ENCODE measurements at places on chromosomes 5 and 9. TPM values are rescaled to one million over a fixed set of nuclear protein-coding genes. Genes with fewer than 3 reads are reported as not detected.

Gene UNC5A
- total RNA-seq = 5.3 TPM

Gene SLC34A3
- not detected for total RNA-seq

DNA sequence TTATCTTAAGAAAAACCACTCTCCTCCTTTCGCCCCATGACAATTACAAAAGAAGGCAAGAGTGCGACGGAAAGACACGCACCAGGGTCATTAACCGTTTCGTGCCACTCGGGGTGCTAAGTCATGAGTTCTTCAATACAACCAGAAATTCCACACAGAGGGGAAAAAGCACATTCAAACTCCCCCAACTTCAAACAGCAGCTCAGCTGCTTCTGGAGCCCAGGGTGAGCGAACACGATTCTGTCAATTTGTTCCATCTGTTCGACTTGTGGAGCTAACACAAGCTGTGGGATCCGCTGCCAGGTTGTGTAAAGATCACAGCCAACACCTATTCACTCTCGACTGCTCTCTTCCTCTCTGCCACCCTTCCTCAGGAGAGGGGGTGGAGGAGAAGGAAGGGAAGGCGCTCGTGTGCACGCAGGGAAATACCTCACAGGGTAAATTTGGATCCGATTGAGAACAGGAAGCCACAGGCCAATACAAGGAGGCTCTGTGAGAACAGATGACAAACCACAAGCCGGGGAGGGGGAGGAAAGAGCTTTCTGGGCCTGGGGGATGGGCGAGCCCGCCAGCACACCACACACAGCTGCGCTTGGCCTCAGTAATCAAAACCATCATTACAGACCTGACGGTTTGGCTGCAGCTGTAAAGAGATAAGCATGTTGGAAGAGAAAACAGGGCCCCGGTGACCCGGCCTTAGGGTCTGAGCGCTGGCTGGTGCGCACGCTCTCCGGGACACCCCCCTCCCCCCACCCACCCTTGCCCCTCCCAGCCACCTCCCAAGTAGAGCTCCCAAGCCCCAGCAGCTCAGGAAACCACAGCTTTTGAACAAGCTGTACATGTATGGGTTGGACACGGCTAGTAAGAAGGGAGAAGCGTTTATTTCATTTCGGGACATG is 54.3 kb downstream of the PTCH1 start:
- DNase-seq = peak; percentile 57

DNA sequence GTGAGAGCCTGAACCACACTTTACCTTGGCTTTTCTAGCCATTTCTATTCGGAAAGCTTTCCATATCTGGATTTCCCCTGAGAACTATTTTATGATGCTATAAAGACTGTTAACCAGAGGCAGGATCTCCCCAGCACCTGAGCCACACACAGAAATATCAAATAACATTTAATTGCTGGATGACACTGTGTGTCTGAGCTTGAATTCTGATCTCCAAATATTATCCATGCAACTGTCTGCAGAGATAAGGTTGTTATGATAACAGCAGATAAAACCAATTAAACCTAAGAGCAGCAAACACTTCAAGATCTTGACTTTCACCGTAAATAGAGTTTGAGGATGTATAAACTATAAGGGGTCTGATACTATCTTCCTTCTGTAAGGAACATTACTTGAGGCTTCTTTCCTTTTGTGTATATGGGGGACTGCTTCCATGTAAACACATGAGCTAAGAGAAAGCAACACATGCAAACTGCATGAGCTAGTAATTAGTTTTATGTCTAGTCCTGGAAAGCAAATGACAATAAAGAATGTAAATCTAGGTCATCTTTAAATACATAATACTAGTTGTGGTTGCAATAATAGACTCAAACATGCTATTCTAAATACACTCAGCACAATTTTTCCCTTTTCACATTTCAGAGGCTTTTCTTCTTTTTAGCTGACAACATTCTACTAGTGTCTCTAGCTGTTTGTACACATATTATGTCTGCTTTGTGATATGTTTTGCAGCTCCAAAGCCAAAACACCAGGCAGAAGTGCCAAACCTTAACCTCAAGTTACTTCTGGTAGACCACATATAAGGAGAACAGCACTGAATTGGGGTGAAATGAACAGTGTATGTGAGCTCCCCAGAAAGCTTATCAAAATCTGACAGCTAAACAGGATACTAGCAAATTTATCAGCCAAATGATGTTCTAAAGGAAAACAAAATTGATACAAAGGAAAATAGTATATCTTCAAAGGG is 136.5 kb downstream of the EFNA5 start:
- no peak for DNase-seq

GRCh38 chr5:14859980-14860379 is 11.6 kb downstream of the ANKH start:
- no peak for DNase-seq

DNA sequence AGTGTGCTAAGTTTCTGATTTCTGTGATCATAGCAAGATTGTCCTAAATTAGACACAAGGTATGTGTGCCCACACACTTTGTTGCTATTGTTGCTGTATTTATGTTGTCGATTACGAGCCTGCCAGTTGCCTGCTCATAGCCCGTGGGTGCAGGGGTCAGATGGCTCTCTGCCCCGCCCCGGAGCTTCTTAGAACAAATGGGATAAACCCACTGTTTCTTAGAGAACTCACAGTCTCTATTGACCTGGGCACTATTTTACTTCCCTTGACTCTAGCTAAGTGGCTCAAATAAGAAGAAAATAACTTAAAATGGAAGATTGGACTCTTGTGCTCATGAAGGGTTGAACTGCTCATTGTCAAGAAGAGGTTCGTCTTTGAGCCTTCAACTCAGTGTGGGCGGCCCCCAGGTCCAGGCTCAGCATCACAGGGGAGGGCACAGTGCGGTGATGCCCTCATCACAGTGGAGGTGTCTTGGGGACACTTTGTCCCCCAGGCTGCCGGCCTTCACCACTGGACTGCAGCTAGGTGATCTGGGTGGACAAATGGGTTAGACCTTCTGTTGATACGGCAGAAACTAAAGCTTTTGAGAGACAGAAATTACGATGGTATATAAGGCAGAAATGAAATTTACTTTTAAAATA is 155.5 kb downstream of the TENT4A start:
- no peak for DNase-seq

DNA sequence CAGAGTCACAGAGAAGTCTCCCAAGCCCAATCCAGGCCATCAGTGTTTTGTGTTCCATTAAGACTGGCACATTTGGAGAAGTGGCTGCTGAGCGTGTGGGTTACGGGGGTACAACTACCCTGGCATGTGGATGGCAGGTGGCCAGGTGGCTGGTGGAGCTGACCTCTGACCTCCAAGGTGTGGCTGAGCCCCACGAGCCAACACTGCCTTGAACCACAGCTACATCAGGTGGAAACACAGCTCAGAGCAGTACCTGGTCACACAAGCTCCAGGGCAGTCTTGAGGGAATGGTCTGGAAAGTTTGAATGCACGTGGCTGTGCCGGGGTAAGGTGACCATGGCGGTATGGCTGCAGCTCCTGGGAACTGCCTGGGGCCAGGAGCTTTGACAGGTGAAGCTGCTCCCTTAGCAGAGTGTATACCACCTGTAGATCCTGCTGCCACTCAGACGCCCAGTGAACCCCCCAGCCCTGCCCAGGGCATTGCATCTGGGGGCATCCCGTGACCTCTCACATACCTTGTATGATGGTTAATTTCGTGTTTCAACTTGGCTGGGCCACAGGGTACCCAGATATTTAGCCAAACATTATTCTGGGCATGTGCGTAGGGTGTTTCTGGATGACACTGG is 207.9 kb downstream of the GADD45G start:
- DNase-seq = no peak

DNA sequence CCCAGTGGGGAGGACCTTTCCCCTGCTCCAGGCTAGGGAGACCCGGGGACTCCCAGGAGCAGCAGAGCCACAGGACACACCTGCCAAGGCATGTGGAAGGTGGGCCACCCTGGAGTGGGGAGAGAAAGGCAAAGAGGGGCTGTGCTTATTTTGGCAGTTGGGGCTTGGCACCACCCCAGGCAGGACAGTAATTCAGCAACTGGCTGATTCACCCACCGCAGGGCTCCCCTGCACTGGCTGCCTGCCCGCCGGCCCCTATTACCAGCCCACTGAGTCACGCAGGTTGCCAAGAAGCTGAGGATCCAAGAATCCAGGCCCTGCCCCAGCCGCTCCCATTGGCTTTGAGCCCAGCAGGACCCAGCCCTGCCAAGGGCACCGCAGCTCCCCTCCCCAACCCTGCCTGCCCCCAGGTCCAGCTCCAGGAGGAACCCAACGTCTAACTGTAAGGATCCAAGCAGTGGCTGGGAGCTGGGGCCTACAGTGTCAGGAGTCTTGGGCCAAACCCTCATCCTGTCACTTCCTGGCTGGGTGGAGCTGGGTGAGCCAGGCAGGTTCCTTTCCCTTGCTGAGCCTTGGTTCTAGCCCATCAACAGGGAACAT is 14.2 kb upstream of the RALGDS start:
- DNase-seq = no peak

Measured in H9 (cell line).